ENCODE measurements at places on chromosomes 13 and 19.

- DNase-seq: no peak
Measured at GRCh38 chr13:25215253-25215575, 43.1 kb upstream of the AMER2 start.

GRCh38 chr19:4391306-4391693, 9.0 kb downstream of the SH3GL1 start:
- DNase-seq: no peak

- DNase-seq: no peak
Measured at GRCh38 chr13:106686163-106686562, 118.2 kb upstream of the ARGLU1 start.

DNA sequence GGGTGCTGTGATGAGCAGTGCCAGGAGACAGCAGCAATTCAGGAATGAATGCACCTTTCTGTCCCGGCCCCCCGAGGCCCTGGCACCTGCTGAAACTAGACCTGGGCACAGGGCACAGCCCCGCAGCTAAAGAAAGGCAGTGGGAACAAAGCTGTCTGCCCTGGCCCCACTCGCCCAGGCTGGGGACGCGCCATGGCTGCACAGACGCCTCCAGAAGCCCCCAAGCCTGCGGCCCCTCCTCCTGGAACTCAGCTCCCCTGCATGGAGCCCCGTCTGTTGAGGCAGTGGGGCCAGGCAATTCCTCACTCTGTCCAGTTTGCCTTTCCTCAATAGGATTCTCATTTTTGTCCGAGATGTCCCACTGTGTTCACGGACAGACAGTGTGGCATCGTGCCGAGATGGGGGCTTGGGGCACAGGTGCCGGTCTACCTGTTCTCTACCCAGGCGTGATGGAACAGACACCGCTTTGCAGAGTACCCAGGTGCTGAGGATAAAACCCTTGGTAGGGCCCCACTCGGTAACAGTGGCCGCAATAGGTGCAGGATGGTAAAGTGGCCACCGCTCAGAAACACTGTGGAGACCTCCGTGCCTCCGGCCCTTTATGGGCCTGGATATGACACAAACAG, 146.5 kb upstream of the SOX1 start:
- no peak for DNase-seq

GRCh38 chr13:89812856-89813255, 1534.6 kb upstream of the MIR17HG start:
- DNase-seq: no peak

All from activated CD8-positive, alpha-beta memory T cell treated with anti-CD3 and anti-CD28 coated beads for 24 hours (primary cell).